Left lobe of liver (tissue), 2 donors: ENCODE measurements at places on chromosomes 11 and 22. TPM values are rescaled to one million over a fixed set of nuclear protein-coding genes. Genes with fewer than 3 reads are reported as not detected.

The IFITM10 gene
- total RNA-seq, result 15.7 TPM

The ANKK1 gene
- total RNA-seq, result 0.08 TPM

The KRTAP5-10 gene
- total RNA-seq, result 0.15 TPM

The GSTT2 gene
- not detected for total RNA-seq

The NLRP14 gene
- total RNA-seq, result 0.10 TPM

The PTPRCAP gene
- 2.2 TPM for total RNA-seq

The MYO18B gene
- total RNA-seq, result not detected

The TMPRSS6 gene
- 107 TPM for total RNA-seq

The DDI1 gene
- not detected for total RNA-seq

The SHANK3 gene
- 22.8 TPM for total RNA-seq

The PANX2 gene
- 10.6 TPM for total RNA-seq

The PHF21B gene
- not detected for total RNA-seq

The RFPL2 gene
- total RNA-seq, result not detected

The KCNE3 gene
- total RNA-seq, result 2.1 TPM

The HTR3A gene
- total RNA-seq, result not detected

The TST gene
- 349 TPM for total RNA-seq

The TMEM80 gene
- total RNA-seq, result 16.8 TPM

The PRPF19 gene
- total RNA-seq, result 44.9 TPM

The ACCS gene
- total RNA-seq, result 21.7 TPM

The OR8G1 gene
- total RNA-seq, result not detected

The GPR83 gene
- 0.28 TPM for total RNA-seq

The MUC5B gene
- 4.1 TPM for total RNA-seq

The NAALAD2 gene
- total RNA-seq, result 0.25 TPM

The INPP5J gene
- 0.25 TPM for total RNA-seq

The APOA1 gene
- 9,787 TPM for total RNA-seq

The TUBA8 gene
- 2.3 TPM for total RNA-seq

The SVIP gene
- 7.5 TPM for total RNA-seq

The POTEH gene
- total RNA-seq, result not detected

The C1QTNF4 gene
- 0.45 TPM for total RNA-seq

The IL18 gene
- total RNA-seq, result 1.9 TPM

The TCF20 gene
- total RNA-seq, result 19.0 TPM

The OR4D5 gene
- not detected for total RNA-seq

The GRIA4 gene
- total RNA-seq, result not detected

The TSGA10IP gene
- total RNA-seq, result not detected

The MUC5AC gene
- 0.03 TPM for total RNA-seq

The SMTNL1 gene
- total RNA-seq, result not detected

The CNIH2 gene
- total RNA-seq, result 0.13 TPM

The RPUSD4 gene
- total RNA-seq, result 17.0 TPM

The NLRP6 gene
- total RNA-seq, result 1.9 TPM

The MB gene
- 0.48 TPM for total RNA-seq

The DDIAS gene
- total RNA-seq, result 0.75 TPM

The ARHGAP8 gene
- total RNA-seq, result 0.98 TPM

The IL17REL gene
- not detected for total RNA-seq

The MS4A3 gene
- 0.25 TPM for total RNA-seq

The CCDC15 gene
- 0.48 TPM for total RNA-seq

The C11orf16 gene
- not detected for total RNA-seq

The OR52I2 gene
- total RNA-seq, result not detected

The OR51B2 gene
- total RNA-seq, result not detected

The SLC16A8 gene
- total RNA-seq, result not detected

The HEPN1 gene
- not detected for total RNA-seq

The CNTF gene
- total RNA-seq, result 0.50 TPM

The MYO7A gene
- total RNA-seq, result 38.5 TPM

The PRAME gene
- 1.2 TPM for total RNA-seq
